Urinary bladder (tissue), 4 donors: ENCODE measurements at places on chromosomes 12 and 14. TPM values are rescaled to one million over a fixed set of nuclear protein-coding genes. Genes with fewer than 3 reads are reported as not detected.
A peak's percentile ranks its signal among the peaks of the same experiment; 100 is the strongest.

The LTA4H gene
- total RNA-seq: 79.3 TPM

The CLEC14A gene
- total RNA-seq: 27.5 TPM

The RNASE2 gene
- 1.3 TPM for total RNA-seq

The NFATC4 gene
- total RNA-seq: 41.8 TPM

The ARHGAP9 gene
- total RNA-seq: 2.9 TPM

The ANKS1B gene
- total RNA-seq: 43.7 TPM

The BHLHE41 gene
- total RNA-seq: 3.5 TPM

The KRT78 gene
- not detected for total RNA-seq

The SAMD4A gene
- 58.5 TPM for total RNA-seq

The GPR84 gene
- 0.26 TPM for total RNA-seq

The TPPP2 gene
- not detected for total RNA-seq

The A2M gene
- 428 TPM for total RNA-seq

The SMCO2 gene
- not detected for total RNA-seq

The CRIP2 gene
- total RNA-seq: 53.7 TPM

DNA sequence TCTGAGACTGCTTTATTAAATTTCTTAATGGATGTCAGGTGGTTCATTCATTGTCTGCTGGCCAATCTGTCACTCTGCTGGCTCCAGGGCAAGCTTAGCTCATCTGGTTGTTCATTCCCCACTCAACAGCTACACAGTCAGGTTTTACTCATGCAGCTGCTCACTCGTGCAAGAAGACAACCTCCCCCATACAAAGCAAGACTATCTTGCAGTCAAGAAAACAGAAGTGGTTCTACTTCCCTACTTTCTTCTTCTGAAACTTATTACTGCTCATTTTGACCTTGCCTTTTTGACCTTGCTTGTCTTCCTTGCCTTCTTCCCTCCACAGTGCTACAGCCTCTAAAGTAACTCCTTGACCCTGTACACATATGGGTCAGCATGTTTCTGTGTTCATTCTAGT is 277.9 kb downstream of the SSPN start:
- no peak for DNase-seq

GRCh38 chr14:71230897-71231296 is 323.6 kb downstream of the PCNX1 start:
- DNase-seq: no peak

- DNase-seq: no peak
Measured at GRCh38 chr14:31867570-31867969, 209.5 kb upstream of the ARHGAP5 start.

DNA sequence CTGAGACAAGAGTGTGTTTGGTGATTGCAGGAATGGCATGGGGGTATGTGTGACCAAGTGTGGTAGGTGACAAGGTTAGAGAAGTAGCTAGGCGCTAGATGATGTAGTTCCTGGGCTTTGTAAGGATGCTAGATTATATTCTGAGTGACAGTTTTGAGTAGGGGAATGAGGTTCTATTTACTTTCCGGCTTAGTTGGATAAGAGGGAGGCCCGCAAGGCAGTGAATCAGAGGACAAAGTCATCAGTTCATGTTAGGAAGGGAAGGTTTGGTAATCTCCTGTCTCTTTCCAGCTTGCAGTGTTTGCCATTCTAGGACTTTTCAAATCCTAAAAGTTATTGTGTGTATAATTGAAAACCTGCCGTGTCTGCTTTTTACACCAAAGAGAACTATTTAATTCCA is 45.0 kb downstream of the CFAP54 start:
- DNase-seq: no peak

DNA sequence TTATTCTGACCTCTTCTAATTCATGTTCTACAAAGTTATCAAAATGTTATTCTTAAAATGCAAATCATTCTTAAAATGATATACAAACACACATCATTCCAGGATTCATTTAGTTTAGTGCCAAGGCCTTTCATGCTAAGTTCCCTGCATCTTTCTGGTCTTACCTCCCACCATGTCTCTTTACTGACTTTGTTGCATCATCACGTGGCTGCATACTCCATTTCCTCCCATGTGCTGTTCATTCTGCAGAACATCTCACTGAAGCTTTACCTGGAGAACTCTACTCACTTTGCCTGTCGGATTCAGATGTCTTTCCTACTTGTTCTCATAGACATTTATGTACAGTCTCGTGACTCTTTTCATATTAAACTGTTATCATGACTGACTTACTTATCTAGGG is 278.1 kb downstream of the RAD51B start:
- no peak for DNase-seq

- no peak for DNase-seq
Measured at GRCh38 chr14:37592482-37593408, 2.3 kb downstream of the FOXA1 start.

DNA sequence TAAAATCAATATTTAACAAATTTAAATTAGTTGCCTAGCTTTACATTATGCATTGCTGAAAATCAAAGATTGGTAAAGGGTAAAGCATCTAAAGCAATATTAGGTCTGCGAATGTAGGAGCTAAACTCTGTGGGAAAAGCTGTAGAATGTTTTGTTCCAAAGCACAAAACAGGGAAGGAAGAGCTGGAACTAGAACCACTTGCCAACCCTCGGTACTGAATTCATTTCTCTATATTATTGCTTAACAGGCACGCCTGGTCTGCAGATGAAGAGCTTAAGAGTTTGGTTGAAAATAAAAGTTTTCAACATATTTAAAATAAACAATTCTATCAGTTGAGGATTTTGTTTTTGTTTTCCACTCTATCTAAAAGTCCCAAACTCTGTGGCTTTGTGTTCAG is 1252.8 kb upstream of the SEL1L start:
- DNase-seq: no peak

DNA sequence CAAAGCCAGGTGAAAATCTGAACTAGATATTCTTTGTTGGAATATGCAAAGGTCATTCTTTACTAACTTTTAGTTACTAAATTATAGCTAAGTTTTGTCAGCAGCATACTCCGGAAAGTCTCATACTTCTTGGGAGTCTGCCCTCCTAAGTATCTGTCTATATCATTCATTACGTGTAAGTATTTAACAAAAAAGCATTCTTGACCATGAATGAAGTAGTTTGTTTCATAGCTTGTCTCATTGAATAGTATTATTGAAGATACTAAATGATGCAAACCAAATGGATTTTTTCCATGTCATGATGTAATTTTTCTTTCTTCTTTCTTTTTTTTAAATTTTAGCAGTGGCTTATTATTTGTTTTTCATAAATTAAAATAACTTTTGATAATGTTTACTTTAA is 9.8 kb upstream of the SPX start:
- no peak for DNase-seq

GRCh38 chr14:87698481-87698880 is 294.5 kb downstream of the GALC start:
- DNase-seq: no peak

- DNase-seq: no peak
Measured at GRCh38 chr14:104048758-104049507, 36.6 kb upstream of the ASPG start.

- DNase-seq: no peak
Measured at GRCh38 chr14:38790916-38791315, 312.1 kb downstream of the SEC23A start.

- no peak for DNase-seq
Measured at GRCh38 chr14:21267886-21268616, 1.2 kb downstream of the HNRNPC start.

DNA sequence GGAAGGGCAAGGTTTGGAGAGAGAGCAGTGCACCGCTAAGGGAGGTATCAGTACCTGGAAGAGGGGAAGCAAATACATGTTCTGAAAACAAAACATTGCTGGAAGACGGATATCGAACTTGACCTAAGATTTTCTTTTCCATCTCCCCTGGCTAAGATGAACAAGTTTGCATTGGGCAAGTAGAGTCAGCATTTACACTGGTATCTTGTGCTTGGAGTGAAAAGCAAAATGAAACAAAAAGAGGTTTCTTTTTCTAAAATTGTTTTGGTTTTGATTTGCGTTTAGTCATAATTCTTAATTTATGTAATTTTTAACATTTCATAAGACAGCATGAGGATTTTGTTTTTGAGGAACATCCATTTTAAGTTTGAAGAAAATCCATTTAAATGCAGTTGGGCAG is 881.6 kb downstream of the NRXN3 start:
- DNase-seq: no peak

GRCh38 chr12:68667896-68668295 is 18.9 kb upstream of the NUP107 start:
- no peak for DNase-seq

GRCh38 chr12:114726092-114726710 is 42.2 kb upstream of the TBX3 start:
- DNase-seq: no peak

GRCh38 chr12:62215506-62215905 is 44.7 kb upstream of the USP15 start:
- no peak for DNase-seq

DNA sequence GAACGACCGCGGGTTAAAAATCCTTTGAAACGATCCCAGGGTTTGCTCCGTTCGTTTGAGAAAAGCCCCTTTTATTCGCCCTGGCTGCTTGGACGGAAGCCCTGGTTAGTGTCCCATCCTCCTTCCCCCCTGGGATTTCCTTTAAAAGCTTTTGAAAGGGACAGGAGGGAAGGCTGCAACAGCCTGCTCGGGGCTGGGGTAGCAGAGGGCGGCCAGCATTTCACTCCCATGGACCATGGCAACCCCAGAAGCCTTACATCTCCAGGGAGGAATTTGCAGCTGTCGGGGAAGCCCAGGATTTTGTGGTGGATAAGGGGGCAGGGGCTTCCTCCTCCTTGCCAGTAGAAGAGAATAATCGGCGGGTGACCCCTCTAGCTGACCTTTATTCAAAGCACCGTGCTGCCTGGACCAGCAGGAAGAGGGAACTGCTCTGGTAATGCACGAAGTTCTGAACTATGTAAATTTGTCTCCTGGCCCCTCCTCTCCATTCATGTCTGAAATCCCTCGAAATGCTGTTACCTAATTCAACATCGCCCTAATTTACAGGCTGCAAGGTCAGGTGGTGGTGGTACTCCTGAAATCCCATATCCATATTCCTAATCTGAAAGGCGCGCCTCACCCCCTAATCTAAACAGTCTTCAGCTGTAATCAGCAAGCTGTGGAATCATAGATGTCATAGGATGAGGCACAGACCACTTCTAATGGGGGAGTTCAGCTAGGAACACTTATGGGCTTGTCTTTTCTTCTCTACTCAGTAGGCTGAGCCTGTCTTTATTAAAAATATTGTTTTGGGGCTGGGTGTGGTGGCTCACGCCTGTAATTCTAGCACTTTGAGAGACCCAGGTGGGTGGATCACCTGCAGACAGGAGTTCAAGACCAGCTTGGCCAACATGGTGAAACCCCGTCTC is 1.0 kb upstream of the CLIP1 start:
- DNase-seq: no peak

- peak; percentile 84 for DNase-seq
Measured at GRCh38 chr14:22848351-22849164, 12.2 kb downstream of the MMP14 start.

DNA sequence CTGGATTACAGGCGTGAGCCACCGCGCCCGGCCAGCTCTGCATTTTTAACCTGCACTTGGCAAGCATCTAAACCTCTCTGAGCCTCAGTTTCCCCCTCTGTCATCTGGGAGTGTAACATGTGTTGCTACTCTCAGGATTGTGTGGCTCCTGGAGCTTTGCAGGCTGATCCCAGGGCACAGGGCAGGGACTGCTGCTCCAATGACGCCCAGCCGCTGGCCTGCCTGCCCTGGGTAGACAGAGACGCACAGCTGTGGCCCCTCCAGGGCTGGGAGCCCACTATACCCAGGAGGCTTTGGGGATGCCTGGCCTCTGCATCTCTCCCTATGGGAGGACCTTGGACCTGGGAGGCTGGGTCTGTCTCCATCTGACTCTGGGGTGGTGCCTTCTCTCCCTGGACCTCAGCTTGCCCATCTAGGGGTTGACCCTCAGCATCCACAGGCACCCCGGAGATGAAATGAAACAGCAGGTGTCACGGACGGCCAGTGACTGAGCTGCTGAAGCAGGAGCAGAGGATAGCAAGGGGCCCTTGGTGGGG is 13.7 kb downstream of the ARL6IP4 start:
- DNase-seq: no peak

DNA sequence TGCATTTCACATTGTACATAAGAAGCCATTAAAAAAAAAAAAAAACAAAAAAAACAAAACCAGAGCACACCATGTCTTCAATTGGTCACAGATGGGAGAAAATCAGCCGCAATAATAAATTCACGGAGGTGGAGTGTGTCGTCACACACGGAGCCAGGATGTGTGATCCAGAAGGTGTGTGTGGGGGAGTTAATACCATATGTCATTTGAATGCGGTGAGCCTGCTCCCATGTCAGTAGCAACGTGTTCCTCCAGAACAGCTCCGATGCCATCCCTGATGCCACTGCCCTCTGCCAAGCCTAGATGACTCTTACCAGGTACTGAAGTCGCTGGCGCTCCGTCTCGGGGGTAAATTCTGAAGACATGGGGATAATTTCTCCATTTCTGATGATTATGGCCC is 197.8 kb downstream of the PPM1H start:
- no peak for DNase-seq

- DNase-seq: no peak
Measured at GRCh38 chr14:71555654-71556559, 376.3 kb upstream of the RGS6 start.

- DNase-seq: no peak
Measured at GRCh38 chr14:91873471-91874415, 6.4 kb upstream of the TC2N start.

- DNase-seq: no peak
Measured at GRCh38 chr12:54650409-54650808, 2.2 kb upstream of the DCD start.

DNA sequence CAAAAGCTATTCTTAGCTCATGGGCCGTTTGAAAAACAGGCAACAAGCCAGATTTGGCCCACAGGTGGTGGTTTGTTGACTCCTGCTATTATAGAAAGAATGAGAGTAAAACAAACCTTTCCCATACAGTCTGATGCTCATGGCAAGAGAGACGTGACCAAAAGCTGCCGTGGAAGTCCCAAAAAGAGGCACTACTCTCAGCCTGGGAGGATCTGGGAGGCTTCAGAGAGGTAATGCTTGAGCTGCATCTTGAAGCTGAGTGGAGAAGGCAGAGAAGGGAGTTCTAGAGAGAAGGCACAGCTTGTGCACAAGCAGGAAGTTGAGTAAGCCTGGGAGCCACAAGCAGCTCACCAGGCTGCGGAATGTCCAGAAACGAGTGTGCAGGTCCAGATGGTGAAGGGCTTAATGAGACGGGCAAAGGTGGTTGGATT is 9.6 kb downstream of the PLXNC1 start:
- no peak for DNase-seq

- DNase-seq: no peak
Measured at GRCh38 chr12:59040656-59041055, 120.4 kb upstream of the LRIG3 start.

GRCh38 chr14:44462381-44462780 is 44.7 kb downstream of the FSCB start:
- no peak for DNase-seq

GRCh38 chr12:53860426-53861345 is 77.9 kb upstream of the HOXC13 start:
- no peak for DNase-seq

GRCh38 chr12:51025836-51026638 is at the start of gene SLC11A2:
Gene SLC11A2, minus strand, starts transcription at chr12:51026384. Its CDS starts 15,656 bp downstream, at chr12:51010728.
- DNase-seq: peak; percentile 86

DNA sequence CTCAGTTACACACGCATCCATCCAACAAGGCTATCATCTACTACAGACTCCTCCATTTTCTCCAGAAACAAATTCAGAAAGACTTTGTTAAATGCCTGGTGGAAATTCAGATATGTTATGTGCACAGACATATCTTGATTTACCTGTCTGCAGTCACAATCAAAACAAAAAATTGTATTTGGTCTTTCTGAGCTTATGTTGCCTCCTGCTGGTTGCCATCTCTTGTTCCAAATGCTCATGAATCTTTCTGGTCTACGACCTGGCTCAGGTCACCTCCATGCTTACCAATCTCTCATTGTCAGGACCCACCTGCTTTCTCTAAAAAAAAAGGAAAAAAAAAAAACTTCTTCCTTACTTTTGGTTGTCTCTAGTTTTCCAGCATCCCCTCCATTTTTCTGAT is 169.2 kb upstream of the PLXNC1 start:
- DNase-seq: no peak
